ENCODE measurements at places on chromosomes 7 and 10.

- no peak for DNase-seq
These were observed 115.0 kb downstream of the SND1 start for GRCh38 chr7:127766831-127767459.

DNA sequence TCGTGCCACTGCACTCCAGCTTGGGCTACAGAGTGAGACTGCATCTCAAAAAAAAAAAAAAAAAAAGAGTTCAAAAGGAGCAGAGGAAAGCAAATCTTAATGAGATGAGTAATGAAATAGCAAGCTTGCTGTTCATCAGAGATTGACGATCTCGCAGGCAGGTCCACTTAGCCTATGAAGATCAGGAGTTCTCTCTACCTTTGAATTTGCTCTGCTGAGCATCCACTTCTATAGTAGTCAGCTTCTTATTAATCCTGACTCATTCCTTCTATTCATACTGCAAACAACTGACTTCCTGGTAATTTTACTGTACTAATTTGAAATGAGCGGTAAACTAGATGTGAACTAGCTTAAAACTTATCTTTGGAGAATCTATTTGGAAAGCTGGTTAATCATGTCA lies 1014.6 kb downstream of the GATA3 start:
- DNase-seq, result no peak

DNA sequence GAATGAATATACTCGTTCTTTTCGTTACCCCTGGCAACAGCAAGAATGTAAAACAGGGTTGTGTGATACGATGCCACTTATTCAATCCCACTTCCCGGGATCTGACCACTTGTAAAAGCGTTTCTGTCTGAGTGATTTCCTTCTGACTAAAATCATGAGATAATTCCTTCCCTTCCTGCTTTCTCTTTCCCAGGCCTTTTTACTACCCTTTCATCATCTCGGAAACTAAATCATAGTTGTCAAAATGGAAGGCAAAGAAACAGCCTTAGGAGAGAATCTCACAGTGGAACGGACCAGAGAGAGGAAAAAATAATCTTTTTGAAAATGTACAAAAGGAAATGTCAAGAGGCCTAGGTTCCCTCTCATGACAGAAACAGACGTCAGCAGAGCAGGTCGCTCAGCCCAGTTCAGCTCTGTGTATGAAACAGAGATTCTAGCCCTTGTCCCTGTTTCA lies 29.8 kb downstream of the DIP2C start:
- peak; percentile 36 for DNase-seq

DNA sequence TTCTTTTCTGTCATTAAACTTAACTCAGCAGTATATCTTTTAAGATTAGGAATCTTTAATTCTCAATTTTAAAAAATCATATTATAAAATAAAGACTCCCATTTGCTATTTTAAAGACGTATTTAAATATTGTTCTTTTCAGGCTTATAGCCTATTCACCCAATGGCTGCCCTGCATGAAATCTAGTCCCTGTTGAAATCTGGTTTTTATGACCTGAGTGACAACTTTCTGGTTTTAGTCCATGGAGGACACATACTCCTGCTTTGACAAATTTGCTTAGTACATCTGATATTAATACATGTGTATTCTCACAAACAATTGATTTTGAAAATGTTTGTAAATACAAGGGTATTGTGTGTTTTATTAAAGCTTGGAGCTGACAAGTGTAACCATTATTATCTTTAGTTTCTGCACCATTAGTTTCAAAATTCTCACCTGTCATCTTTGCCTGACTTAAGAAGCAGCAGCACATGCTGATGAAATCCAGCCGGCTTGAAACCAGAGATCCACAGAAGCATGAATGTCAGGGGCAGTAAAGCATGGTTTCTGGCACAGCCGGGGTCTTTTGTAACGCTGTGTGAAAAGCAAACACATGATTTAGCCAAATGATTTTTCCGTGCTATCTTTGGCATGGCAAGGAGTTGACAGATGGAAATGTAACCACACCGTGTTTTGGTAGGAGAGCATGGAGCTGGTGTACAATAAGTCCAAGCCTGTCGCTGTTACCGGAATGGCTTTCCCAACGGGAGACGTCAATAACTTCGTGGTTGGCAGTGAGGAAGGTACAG lies 262.8 kb downstream of the DYNC1I1 start:
- DNase-seq, result no peak

DNA sequence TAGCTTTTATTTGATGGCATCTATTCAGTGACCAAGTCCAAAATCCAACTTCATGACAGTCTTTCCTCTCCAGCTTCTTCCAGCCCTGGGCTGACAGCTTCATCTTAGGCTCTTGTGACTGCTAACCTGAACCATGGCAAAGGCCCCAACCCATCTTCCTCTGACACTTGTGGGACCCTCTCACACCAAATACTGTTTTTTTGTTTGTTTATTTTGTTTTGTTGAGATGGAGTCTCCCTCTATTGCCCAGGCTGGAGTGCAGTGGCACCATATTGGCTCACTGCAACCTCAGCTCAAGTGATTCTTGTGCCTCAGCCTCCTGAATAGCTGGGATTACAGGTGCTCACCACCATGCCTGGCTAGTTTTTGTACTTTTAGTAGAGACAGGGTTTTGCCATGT lies 265.2 kb downstream of the GATA3 start:
- DNase-seq, result no peak

- peak; percentile 63 for DNase-seq
These were observed 111.4 kb upstream of the JCAD start for GRCh38 chr10:30170814-30171213.

DNA sequence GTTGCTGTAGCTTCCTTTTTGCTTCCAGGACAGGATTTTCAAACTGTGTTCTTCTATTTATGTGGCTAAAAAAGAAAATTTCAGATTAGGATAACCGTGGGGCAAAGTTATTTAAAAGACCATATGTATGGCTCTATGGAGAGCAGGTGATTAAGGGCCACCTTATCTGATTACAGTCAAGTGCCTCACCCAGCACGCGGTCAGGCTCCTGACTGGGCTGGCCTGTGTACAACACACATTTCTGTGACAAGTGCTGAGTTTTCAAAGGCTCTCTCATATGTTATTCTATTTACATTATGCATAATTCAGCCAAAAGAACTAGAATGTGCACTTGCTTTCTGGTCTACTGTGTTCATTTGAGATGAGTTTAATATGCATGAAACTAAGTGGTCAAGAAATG lies 547.4 kb downstream of the PHTF2 start:
- DNase-seq, result no peak

DNA sequence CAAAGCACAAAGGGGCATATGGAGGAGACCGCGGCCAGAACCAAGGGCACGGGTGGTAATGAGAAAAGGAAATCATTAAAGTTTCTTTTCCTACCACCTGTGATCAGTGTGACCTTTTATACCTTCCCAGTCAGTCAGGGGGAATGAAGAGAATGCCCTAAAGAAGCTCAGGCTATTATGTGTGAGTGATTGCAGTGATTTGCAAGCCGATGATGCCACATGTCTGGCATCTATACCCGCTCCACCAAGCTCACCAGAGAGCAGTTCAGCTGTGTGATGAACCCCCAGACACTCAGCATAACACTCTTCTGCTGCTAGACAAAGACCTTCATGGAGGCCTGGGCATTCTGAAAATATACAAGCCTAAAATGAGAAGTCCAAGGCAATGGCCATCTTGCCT lies 106.2 kb upstream of the AGK start:
- no peak for DNase-seq

- DNase-seq, result no peak
These were observed 148.8 kb downstream of the NPSR1 start for GRCh38 chr7:34806831-34807230.

DNA sequence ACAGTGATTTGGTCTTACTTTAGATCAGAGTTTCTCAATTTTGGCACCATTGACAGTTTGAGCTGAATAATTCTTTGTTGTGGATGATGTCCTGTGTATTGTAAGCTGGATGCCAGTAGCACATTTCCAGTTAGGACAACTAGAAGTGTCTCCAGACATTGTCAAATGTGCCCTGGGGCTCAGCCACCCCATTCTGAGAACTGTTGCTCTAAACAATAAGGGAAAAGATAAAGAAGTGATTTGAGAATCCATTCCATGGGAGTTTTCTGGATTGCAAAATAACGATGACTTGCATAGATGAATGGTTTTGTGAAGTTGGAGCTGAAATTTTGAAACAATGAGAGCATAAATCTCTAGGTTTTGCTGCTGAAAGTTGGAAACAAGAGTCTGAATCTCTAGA lies 44.6 kb downstream of the NUP205 start:
- DNase-seq, result no peak

- no peak for DNase-seq
These were observed 180.7 kb downstream of the POU6F2 start for GRCh38 chr7:39158367-39158766.

DNA sequence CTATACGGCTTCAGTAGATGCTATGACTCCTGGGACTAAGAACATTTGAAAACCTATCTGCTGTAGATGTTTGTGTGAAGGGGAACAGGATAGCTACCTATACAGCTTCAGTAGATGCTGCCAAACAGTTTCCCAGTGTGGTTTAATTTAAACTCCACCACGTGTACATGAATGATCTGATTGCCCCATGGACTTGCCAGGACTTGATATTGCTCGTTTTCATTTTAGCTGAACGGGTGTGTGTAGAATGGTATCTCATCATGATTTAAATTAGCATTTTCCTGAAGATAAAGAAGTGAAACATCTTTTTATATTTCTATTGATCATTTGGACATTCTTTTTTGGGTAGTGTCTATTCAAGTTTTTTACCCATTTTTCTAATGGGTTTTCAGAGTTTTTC lies 77.8 kb upstream of the PIP4K2A start:
- DNase-seq, result no peak

DNA sequence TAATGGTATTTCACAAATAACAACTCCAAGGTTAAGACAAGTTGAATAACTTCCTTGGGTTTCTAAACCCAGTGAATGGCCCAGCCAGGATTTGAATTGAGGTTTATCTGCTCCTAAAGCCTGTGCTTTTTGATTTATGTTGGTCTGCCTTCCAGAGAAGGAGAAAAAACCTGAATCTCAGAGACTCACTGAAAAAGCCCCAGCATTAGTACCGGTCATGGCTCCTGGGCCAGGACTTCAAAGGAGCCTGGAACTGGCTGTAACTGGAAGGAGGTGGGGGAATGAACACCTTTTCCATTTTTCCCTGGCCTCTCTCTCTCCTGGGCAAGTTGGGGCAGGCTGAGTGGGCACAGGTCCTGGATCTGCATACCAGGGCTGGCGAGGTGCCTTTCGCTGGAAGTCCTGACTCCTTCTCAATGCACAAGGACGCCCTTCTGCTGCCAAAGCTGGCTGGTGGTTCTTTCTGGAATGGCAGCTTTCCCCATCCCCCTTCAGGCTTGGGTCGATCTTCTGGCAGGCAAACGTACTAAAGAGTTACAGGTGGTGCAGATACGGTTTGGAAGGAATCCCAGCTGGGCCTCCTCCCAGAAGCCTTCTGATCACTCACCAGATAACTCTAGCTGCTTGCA lies 268.2 kb downstream of the PTEN start:
- DNase-seq, result peak; percentile 23

DNA sequence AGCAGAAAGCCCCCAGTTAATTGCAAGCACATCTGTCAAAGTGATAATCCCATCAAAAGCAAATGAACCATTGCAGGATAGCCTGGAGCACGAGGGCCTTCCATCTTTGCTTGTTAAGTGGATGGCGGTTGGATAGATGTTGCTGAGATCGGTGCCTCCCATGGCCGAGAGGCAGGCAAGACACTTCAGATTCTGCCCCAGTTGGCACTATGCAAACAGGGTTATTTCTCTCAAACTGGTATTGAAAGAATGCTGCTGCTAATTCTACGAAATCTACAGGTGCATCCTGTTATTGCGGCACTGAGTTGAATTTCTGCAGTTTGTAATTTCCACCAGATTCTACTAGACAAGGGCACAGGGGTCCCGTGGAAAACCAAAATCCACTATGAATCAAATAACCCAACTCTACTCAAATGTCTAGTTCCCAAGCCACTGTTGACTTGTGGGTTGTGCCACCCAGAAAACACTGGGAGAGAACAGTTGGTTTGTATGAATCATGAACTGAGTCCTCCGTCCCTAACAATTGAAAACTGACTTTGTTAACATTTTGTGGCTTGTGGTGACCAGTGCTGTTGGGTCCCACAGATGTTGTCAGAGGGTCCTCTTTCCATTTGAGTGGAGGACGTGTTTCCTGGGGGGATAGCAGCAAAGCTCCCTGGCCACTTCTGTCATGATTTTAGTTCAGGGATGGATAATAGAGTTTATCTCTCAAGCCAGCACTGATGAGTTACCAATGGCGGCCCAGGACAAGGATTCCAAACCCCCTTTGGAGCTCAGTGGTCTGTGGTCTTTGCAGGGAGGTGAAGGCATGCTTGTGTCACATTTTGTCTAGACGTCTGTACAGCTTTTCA lies 7.1 kb upstream of the IL2RA start:
- no peak for DNase-seq

- peak; percentile 29 for DNase-seq
These were observed 97.4 kb downstream of the FGFR2 start for GRCh38 chr10:121500701-121501332.

DNA sequence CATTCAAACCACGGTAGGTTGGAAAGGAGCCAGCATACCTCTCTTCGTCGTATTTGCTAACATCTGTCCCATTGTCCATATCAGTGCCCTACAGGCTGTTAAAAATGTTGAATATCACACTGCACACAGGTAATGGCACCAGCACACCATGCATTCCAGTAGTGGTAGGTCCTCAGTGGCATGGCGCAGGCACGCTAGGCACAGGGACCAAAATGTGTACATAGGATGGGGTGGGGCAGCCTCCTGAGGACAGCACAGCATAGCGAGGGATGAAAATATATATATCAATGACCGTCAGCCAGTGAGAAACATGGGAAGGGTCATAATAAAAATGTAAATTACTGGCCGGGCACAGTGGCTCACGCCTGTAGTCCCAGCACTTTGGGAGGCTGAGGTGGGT lies 99.9 kb upstream of the CTBP2 start:
- no peak for DNase-seq

DNA sequence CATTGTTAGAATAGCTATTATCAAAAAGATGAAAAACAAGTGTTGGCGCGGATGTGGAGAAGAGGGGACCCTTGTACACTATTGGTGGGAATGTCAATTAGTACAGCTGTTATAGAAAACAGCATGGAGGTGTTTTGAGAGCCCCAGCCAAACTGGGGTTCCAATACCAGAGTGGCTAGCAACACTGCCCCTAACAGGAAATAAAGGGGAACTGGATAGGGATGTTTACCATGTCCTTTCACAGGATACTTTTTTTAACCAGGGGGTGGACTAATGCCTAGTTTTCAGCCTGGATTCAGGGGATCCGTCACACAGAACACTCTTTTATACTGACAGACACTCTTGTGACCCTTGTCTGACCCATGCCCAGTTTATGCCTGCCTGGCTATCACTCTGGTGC lies 6.9 kb upstream of the GSTK1 start:
- no peak for DNase-seq

GRCh38 chr7:99551767-99552463 lies at the start of gene FAM200A:
FAM200A (minus strand) TSS chr7:99552114; CDS start chr7:99548407, 3,707 bp downstream.
- DNase-seq, result peak; percentile 86

GRCh38 chr7:7719236-7719635 lies 829 bp upstream of the RPA3 start:
- peak; percentile 85 for DNase-seq

GRCh38 chr7:18815261-18815960 lies 302.0 kb downstream of the TWIST1 start:
- no peak for DNase-seq

DNA sequence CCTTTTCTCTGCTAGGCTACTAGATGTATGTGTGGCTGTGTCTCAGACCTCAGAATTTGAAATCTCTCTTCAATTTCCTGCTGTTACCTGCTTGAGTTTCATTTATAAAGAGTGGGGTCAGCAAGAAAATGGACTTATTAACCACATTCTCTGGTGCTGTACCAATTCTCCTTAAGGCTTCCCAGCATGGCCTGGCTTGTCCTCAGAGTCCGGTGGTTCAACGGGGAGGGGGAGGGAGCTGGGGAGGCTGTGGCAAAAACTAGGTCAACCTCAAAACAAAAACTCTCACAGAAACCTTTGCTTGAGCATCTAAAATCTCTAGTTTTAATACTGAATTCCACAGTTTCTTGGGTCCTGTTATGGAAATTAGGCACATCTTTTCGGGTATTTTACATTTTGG lies 389.1 kb upstream of the COBL start:
- DNase-seq, result no peak

Measured in fibroblast of skin of left quadriceps (primary cell).